ENCODE measurements at places on chromosomes 11 and 22. TPM values are rescaled to one million over a fixed set of nuclear protein-coding genes. Genes with fewer than 3 reads are reported as not detected.

Gene TMEM191B
- total RNA-seq = 8.3 TPM

Gene SPDYC
- total RNA-seq = not detected

Gene RIBC2
- not detected for total RNA-seq

Gene CYP2D6
- 3.9 TPM for total RNA-seq

Gene APOA1
- total RNA-seq = not detected

Gene PRG3
- not detected for total RNA-seq

Gene TEAD1
- 0.19 TPM for total RNA-seq

Gene MPPED2
- 1.0 TPM for total RNA-seq

Gene ARHGAP42
- 3.0 TPM for total RNA-seq

Gene SUSD2
- 0.44 TPM for total RNA-seq

Gene LRRC4C
- total RNA-seq = 0.57 TPM

Gene SCGB2A2
- not detected for total RNA-seq

Gene MYO18B
- 0.15 TPM for total RNA-seq

DNA sequence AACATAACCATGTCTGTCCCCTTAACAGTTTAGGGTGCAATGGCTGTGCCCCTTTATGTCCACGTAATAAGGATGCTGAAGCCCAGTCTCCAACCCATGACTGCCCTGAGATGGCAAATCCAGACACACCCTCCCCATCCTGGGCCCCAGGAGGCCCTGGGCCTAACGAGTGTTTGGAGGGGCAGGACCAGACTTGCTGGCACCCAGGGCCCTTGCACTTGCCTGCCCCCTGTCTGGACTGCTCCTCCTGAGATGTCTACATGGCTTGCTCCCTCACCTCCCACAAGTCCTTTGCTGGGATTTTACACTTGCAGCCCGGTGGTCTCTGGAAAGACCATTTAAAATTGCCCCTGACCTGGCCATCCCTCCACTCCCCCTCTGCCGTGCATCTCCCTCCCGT, 132.2 kb upstream of the NECTIN1 start:
- DNase-seq = no peak

GRCh38 chr11:9573775-9574621, 528 bp downstream of the WEE1 start:
- DNase-seq = no peak

DNA sequence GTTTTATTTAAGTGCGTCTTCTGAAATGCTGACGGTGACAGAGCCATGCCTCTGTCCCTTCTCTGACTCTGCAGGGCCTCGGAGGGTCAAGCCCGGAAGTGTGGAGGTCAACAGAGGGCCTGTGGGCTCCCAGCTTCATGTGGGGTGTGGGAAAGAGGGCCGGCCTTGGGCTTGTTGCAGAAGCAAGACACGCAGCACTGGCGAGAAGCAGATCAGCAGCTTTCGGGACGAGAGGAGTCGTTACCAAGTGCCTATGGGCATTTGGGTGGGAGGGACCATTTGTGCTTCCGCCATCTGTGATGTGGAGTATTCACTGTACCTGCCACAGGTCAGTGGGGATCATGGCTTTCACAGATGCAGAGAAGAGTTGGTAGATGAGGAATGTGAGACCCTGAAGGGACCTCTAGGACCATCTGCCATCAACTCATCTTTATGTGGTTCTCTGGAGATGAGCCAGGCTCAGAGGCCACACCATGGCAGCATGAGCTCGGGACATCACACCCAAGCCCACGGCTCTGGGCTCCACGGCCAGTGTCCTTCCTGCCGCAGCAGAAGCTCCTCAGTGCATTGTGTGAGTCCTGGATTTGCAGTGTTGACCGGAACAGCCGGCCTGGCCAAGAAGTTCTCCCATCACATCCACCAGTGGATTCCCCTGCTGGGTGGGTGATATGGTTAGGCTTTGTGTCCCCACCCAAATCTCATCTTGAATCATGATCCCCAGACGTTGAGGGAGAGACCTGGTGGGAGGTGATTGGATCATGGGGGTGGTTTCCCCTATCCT, 590.7 kb downstream of the TBC1D22A start:
- DNase-seq = no peak

- DNase-seq = no peak
Observed at GRCh38 chr11:65858681-65859087, 704 bp upstream of the CFL1 start.

- no peak for DNase-seq
Observed at GRCh38 chr11:100546714-100547113, 140.4 kb upstream of the ARHGAP42 start.

GRCh38 chr11:129213261-129213660, 21.1 kb upstream of the ARHGAP32 start:
- no peak for DNase-seq

- DNase-seq = no peak
Observed at GRCh38 chr11:93871526-93871925, 21.1 kb upstream of the VSTM5 start.

GRCh38 chr22:43226377-43227238, 39.7 kb upstream of the TTLL12 start:
- no peak for DNase-seq

GRCh38 chr11:119493712-119494111, 70.7 kb upstream of the THY1 start:
- no peak for DNase-seq

- peak; percentile 25 for DNase-seq
Observed at GRCh38 chr11:63918507-63919191, 1.7 kb upstream of the RCOR2 start.

DNA sequence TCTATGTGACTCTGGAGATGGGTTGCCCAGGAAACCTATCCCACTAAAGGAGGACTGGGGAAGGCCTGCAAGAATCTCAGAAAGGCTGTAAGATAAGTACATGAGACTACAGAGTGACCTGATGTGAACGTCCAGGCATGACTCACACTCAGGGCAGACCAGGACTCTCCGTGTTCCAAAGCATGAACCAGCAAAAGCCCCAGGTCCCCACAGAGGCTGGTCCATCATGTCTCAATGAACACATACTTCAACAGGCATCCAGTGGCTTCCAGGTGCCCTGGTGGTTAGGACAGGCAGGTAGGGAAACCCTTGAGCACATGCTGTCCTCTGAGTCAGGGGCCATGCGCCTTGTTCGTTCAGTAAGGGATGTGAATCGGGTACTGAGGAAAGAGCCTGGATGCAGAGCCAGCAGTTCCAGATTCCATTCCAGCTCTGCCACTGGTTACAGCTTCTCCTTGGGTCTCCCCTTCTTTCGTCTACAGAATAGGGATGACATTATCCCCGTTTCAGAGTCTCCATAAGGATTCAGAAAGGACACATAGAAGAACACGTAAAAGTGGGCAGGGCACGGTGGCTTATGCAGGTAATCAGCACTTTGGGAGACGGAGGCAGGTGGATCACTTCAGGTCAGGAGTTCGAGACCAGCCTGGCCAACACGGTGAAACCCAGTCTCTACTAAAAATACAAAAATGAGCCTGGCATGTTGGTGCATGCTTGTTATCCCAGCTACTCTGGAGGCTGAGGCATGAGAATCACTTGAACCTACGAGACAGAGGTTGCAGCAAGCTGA, 129.0 kb upstream of the TEAD1 start:
- DNase-seq = no peak

- no peak for DNase-seq
Observed at GRCh38 chr11:72336163-72336562, 92.2 kb upstream of the PHOX2A start.

DNA sequence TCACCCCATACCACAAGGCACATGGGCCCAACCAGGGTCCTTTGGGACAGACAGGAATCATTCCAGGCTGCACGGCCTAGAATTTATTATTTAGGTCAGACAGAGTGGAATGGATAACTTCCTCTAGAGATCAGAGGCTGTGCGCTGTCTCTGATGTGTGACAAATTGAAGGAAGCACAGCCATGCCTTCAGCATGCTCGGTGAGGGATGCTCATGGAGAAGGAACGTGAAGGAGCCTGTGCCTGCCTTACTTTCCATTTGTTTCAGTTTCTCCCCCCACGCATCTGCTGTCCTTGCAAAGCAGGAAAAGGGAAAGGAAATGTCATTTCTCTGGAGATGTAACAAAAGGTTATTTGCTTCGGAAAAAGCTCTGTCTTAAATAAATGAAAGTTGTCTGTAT, 644.1 kb downstream of the OPCML start:
- DNase-seq = no peak

GRCh38 chr11:75796091-75796435, 18.9 kb upstream of the UVRAG start:
- DNase-seq = no peak

DNA sequence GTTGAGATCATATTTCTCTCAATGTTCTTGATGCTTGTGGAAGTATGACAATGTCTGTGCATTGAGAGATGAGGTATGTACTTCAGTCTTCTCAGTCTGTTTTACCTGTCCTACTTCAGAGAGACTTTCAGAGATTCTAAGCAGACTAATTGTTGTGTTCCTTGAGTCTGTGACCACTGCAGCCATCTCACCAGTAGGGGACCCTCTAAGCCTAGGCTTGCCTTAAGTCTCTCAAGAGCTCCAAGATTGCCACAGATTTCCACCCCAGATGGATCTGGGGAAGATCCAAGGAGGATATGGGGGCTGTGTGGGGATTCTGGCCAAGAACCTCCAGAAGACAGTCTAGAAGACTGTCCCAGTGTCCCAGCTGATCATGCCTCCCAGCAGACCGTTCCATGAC, 179.9 kb upstream of the PLET1 start:
- DNase-seq = no peak

- DNase-seq = peak; percentile 95
Observed at GRCh38 chr11:117815262-117815803, 9.2 kb downstream of the FXYD2 start.

DNA sequence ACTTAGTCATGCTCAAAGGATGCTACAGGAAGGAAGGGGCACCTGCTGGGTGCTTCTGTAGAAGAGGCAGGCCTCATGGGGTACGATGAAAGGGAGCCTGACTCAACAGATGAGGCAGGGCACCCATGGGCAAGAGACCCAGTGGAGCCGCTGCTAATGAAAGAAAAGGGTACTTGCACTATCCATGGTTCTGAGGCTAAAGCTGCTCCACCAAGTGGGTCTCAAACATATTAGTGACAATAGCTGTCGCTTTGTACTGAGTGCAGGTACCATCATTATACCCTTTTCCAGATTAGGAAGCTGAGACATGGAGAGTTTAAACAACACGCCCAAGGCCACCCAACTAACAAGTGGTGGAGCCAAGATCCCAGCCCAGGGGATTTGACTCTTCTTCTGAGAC, 127.5 kb upstream of the SERPIND1 start:
- no peak for DNase-seq

DNA sequence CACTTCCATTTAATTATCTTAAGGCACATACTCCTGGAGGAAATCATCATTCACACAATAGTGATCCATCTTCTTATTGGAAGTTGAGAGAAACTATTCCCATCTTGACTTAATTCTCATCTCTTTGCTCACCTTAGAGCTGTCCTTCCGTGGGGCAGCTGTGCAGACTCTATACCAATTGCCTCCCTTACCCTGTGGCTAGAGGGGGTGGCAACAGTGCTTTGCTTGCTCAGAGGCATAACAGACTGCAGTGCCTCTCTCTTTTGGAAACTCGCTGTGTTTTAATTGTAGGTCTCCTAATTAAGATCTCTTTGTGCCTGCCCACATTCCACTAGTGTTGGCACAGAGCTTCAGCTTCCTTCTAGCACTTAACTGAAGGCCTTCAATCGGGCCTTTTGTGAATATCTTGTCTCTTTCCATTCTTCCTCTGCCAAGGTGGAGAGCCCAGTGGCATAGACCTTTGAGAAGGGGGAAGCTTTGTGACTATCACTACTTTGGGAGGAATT, 5.5 kb downstream of the KMT2A start:
- no peak for DNase-seq

DNA sequence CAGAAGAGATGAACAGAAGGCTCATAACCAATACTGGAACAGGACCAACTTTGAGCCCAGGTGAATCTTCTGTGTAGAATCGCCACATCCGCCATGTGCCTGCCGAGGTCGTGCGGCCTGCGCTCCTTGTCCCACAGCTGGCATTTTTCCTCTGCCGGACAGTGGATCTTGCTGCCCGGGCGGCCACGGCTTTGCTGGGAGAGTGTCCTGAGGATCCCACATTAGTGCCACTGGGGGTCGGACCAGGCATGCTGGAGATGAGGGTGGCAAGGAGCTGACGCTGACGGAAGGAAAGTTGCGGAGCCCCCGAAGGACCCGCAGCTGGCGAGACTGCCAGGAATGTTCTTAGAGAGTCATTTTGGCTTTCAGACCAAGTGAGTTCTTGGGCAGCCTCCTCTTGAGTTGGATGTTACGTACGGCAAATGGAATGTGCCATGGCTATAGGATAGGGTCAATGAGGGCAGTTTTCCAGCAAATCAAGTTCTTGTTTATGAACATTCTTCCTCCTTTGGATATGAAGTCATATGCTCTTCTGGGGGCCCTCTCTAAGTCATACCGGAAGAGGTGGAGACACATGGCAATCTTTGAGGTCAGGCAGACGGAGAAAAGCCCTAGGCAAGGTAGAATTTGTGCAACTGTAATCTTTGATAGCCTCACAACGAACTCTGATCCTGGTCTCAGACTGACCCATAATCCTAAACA, 57.4 kb upstream of the NUP160 start:
- no peak for DNase-seq

- no peak for DNase-seq
Observed at GRCh38 chr11:9016916-9017642, 13.3 kb upstream of the NRIP3 start.

DNA sequence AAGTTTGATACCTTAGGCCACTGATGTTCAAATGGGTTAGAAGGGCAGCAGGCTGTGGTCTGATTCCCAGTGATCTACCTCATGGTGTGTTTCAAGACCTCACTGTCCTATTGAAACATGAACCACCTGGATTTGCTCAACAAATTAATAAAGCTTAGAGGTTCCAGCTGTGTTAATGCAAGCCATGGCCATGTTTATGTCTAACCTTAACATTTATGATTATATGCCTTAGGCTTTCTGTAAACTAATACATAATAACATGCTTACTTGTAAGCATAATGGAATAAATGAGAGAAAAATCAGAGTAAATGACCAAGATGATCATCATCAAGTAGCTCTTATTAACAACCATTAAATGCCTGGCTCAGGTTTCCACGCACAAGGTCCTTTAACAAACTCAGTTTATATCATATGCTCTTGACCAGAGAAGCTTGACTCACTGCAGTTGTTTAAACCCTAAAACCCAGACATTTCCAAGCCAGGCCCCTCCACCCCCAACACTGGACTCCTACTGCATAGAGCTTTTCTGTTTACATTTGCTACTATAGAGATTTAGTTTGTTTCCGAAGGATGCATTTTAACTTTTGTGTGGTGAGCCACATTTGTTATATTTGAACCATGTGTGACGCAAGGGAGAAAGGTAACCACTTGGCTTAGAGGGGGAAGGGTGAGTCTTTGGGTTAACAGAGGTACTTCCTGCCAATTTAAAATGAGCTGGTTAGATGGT, 43.7 kb downstream of the KREMEN1 start:
- DNase-seq = no peak

GRCh38 chr11:67691149-67691548, 16.7 kb upstream of the ALDH3B2 start:
- DNase-seq = no peak

Measured in B cell (primary cell).